ENCODE measurements at places on chromosomes 3 and 15.
A peak's percentile ranks its signal among the peaks of the same experiment; 100 is the strongest.

DNA sequence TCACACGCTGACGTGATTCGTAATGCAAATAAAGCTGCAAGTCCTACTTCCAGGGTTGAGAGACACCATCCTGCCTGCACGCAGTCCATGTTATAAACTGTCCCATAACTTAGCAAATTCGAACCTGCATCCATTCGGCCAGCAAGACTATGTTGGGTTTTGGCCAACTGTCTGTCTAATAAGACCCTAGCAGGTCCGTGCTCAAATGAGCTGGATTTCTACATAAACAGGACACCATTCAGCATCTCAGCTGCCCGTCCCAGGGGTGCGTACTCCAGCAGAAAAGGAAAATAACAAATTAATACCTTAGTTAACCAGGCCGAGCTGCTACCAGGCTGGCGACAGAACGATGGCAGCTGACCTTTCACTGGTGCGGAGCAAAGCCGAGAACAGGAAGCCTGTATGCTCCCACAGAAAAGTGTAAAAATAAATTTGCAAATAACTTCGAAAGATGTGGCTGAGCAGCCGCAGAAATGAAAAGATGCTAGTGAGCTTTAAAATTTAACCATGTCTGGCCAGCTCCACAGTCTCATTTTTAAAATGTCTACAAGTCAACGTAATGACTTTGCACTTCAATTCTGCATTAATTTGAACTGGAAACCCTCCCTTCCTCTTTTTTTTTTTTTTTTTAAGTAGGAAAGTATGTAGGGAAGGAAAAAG is 97.1 kb upstream of the SNRPA1 start:
- no peak for DNase-seq

DNA sequence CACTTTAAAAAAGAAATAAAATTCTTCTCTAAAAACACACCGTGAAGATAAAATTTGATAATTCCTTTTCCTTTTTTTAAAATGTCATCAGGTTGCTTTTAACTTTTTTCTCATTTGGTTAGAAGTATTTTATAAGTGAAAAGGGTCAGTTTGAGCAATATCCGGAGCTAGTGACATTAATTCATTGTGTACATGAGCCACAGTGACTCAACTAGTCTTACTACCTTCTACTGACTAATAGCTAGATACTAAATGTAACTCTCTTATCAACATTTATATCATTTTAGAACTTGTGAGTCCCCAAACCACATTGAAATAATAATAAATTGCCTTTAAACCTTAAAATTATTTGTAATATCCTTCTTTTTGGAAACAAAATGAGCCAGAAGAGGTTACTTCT is 101.2 kb upstream of the ZBTB20 start:
- no peak for DNase-seq

GRCh38 chr3:127967316-127967715 is 52.3 kb downstream of the KBTBD12 start:
- DNase-seq: no peak

DNA sequence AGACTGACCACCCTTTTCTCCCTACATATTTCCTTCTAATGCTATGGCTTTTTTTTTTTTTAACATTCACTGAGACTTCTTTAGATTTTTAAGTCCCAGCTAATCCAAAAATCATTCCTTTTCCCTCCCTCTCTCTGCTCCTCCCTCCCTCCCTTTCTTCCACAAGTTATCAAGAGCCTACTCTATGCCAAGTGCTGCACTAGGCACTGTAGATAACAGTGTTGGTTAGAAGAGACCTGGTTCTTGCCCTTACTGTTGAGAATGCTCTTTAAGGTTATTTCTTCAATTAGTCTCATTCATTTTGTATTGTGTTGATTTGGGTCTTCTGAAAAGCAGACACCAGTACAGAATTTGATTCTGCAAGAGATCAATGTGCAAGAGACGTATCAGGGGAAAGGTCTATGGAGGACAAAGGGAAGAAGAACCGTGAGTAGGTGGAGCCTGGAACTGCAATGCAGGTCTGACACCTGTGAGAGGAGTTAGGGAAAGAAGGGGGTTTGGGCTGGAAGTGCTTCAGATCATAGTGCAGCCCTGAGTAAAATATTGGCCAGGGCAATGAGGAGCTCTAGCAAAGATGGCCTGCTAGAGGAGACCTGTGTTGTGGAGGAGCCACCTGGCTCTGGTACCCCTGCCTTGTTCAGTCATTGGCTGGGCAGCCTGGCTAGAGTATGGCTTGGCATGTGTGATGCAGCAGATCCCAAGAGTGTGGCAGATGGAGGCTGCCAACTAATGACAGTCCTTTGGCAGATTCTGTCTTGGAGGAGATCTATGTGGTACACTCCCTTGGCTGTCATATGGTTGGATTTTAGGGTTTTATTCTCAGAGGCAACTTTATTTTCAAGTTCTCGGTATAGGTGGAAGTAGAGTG is 9.7 kb upstream of the PCOLCE2 start:
- no peak for DNase-seq

DNA sequence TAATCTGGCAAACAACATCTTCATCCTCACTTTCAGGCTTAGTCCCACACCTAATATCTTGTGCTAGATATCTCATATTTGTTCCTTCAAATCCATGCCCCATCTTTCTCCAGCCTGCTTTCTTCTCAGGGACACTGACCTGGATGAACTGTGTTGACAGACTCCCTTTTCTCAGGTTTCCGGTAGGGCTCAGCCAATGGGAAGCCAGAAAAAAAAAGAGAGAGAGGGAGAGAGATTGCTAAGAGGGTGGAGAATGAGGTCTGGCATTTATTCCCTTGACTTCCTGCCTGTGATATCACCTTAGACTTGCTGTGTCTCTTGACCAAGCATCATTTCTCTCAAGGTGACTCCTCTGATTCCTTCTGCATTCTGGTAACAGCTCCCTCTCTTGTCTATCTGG is 145.6 kb upstream of the ABI3BP start:
- DNase-seq: no peak

DNA sequence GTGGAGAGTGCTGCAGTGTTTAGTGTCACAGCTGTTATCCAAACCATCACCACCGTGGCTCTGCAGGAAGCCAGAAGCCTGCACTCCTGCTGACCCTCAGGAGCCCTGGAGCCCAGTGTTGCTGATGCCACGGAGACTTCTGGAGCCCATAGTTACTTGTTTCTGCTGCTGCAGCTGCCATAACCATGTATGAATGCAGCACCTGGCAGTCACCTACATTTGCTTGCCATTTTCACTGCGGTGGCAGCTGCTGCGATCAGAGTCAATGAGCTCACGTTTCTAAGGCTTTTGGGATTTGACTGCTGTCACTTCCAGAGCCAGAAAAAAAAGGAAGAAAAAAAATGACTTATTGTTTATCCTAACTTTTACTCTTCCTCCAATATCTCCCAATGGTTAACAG is 299.2 kb upstream of the THRB start:
- no peak for DNase-seq

GRCh38 chr3:49554633-49555265 is 472 bp downstream of the BSN start:
- no peak for DNase-seq

DNA sequence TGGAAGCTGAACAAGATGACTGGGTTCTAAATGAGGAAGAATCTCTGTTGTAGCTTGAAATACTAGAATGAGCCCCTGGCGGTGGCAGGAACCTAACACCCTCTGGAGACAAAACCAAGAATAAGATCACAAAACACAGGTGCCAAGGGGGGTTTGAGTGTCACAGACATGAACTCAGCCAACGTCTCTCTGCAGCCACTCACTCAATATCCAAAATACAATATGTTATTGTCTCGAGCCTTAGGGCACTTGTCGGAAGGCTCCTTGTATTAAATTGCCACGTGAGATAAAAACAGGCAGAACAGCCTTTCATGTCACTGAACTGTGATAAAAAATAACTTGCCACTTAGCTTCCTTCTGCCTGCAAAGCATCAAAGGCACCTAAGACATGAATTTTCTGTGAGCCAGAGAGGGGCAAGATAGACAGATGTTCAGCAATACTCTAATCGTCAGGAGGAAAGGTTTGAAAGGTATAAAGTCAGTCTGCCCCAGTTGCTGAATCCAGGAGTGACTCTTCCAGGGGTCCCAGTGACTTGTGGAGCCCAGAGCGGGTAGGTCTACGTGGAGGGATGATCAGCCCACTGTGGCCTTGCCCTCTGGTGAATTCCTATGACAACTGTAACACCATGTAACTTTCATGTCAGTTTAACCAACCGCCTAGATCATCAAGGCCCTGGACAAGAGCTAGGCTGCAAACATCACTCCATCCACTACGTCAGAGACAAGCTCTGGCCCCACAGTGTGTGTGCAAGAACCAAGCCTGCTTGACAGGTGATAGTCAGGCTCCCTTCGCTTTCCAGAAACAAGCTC is 165.2 kb downstream of the OSBPL10 start:
- DNase-seq: no peak

DNA sequence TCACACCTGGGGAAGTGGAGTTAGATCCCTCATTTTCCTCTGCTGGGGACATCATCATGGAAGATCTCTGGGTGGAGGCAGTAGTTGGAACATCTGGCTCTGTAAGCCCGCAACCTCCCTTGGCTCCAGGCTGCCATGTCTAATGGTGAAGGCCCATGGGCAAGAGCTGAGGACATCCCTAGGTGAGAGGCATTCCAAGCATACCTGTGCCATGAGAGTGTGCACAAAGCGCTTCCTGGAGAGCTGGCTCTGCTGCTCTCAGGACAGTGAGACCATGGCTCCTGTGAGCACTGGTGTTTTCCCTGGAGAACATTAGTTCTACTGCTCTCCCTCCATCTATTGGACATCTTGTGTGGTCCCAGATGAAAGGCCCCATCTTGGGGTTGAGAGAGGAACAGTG is 7.7 kb downstream of the MAPKAPK3 start:
- DNase-seq: no peak

- DNase-seq: no peak
Observed at GRCh38 chr3:53680028-53680427, 166.2 kb downstream of the CHDH start.

DNA sequence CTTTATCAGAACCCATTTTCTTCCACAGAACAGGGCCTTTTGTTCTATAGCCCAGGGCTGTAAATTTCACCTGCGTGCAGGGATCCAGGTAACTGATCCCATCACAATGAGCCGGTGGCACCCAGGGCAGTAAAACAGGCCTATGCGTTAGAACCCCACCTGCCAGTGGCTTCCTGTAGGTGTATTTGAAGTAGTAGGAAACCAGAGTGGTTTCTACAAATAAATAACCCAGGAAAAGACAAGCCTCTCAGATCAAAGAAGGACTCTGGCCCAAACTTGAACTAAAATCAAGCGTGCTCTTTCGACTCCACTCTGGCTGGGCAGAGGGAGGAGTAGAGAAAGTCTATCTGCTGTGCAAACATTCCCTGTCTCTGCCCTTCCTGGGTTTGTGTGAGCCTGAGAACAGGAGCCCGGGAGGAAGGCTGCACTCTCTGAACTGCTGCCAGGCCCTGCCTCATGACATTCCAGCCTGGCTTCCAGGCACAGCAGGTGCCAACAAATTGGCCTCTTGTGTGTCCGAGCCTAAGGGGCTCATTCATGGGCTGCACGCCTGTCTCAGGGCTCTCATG is 77.7 kb downstream of the CEMIP start:
- no peak for DNase-seq

DNA sequence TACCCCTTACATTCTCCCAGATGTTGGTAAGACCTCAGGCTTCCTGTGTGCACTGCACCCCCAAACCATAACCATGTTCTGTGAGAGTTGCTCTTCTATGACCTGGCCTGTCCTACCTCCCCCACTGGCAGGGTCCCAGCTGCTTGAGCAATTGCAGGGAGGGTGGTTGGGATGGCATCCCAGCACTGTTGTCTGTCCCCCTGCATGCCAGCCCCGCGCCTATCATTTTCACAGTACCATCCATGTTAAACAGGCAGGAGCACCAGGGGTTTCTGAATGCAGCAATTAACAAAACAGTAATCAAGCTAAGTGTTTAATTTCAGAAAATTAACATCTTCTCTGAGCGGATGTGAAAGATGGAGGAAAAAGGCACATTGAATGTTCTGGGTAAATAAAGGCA is 345.5 kb downstream of the EPHB1 start:
- no peak for DNase-seq

DNA sequence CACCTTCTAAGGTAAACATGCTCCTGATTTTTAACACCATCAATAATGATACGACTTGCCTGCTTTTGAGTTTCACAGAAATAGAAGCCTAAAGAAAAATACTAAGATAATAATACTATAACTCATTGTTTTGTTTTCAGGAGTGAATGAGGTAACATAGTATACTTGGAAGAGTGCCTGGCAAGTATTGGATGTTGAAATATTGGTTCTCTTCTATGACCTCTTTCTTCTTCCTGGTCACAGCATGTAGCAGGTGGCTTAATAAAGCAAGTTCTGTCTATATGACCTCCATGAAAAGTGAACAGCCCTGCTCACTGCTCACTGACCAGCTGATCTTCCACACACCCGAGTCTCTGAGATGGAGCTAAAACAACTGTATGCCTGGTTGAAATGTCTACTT is 312.3 kb upstream of the ONECUT1 start:
- DNase-seq: no peak

DNA sequence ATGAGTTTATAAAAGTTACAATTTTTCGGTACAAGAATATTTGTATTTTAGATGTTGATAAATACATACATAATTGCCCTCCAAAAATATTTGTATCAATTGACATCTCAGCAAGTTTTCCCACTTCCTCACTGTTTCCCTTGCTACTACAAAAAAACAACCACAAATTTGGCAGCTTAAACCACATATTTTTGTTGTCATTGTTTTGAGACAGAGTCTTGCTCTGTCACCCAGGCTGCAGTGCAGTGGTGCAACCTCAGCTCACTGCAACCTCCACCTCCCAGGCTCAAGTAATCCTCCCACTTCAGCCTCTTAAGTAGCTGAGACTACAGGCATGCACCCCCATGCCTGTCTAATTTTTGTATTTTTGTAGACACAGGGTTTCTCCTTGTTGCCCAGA is 162.8 kb upstream of the RARB start:
- no peak for DNase-seq

DNA sequence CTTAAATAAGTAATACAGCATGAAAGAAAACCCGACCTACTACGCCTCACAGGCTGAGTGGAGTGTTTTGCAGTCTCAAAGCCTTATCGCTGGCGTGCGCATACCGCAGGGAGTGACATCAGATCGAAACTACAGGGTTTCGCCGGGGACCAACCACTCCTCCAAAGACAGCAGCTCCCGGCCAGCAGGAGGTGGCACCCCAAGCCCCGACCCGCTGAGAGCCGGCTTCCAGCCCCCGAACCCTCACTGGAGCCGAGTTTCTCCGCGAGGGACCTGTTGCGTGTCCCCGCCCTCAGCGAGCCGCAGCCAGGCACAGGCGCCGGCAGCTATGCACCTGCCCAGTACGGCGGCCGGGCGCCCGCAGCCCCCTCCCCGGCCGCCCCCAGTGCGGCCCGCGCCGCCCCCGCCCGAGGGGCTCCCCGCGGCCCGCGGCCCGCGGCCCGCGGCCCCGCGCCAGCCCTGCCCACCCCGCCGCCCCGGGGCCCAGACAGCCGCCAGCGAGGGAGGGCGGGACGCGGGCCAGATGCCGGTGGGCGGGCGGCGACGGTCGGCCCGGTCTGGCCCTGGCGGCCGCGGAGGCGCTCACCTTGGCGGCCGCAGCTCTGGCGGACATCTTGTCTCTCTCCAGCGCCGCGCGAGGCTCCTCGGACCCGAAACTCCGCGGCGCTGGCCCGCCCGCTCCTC is 710 bp downstream of the TJP1 start:
- DNase-seq: no peak

GRCh38 chr3:54094926-54095325 is 27.4 kb upstream of the CACNA2D3 start:
- no peak for DNase-seq

GRCh38 chr15:66966256-66966655 is 99.1 kb upstream of the SMAD3 start:
- DNase-seq: peak; percentile 40

- DNase-seq: peak; percentile 43
Observed at GRCh38 chr3:109023656-109024254, 70.1 kb upstream of the GUCA1C start.

GRCh38 chr3:52983828-52984227 is 62.0 kb downstream of the SFMBT1 start:
- DNase-seq: no peak

- no peak for DNase-seq
Observed at GRCh38 chr3:29644261-29644660, 363.4 kb downstream of the RBMS3 start.
